Thyroid gland (tissue), 4 donors: ENCODE measurements at places on chromosomes 1 and 21. TPM values are rescaled to one million over a fixed set of nuclear protein-coding genes. Genes with fewer than 3 reads are reported as not detected.

GRCh38 chr1:43881415-43881814, 52.2 kb upstream of the ARTN start:
- DNase-seq = no peak

- DNase-seq = no peak
These were observed 222.9 kb upstream of the CSF3R start for GRCh38 chr1:36705629-36706028.

GIPC2 gene
- total RNA-seq = 5.0 TPM

GRCh38 chr1:221849110-221849509, 107.2 kb upstream of the DUSP10 start:
- DNase-seq = no peak

ANKRD34A gene
- 2.0 TPM for total RNA-seq

DNA sequence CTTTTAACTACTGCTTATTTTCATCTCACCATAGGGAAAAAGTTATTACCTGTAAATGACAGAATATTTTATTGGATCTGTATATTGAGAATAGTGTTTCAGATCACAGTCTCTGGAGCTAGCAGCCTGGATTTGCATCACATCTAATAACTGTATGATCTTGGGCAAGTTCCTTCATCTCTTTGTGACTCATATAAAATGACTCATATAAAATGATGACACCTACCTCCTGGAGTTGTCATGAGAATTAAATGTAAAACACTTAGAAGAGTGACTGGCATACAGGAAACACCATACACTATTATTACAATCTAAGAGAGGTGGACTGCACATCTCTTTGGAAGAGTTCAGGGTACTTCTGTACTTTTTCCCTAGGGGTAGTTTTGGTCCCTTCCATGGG, 421.3 kb downstream of the NEGR1 start:
- DNase-seq = no peak
